ENCODE measurements at places on chromosomes 11 and 22.

DNA sequence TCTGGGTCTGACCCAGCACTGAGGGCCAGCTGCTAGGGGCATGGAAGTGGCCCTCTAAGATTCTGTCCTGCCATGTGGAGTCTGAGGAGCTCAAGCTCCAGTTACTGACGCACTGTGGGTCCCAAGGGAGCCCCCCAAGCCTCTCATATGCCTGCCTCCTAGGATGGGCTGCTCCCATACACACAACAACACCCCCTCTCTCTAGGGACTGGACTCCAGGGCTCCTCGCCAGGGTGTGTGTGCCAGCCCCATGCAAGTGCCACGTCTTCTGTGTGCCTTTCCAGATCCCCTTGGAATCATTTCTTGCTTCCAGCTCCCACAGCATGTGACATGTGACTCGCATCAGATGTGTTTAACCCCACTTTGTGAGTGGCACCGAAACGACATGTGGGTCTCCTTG lies 234.5 kb downstream of the CEP164 start:
- DNase-seq: no peak

DNA sequence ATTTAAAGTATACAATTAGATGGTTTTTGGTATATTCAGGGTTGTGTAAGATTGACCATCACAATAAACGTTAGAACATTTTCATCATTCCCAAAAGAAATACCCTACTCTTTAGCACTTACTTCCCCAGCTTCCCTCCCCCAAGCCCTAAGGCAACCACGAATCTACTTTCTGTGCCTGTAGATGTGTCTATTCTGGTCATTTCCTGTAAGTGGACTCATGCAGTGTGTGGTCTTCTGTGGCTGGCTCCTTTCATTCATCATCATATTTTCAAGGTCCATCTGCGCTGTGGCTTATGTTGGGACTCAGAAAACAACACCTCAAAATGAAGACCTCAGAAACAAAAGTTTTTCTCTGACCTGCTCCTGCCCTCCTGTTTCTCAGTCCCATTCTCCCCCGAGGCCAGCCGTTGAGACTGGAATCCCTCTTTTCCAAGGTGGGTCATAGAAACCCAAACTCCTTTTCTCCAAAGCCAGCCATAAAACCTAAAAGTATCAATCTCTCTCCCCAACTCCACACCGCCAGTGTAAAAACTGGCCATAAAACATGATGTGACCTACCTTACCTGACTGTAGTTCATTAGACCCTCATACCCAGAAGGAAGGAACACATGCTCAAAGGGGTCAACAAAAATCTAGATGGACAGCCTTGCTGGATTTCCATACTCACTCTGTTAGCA lies 12.9 kb upstream of the TMPRSS13 start:
- no peak for DNase-seq

- DNase-seq: no peak
Observed at GRCh38 chr22:46574438-46574992, 37.1 kb upstream of the CELSR1 start.

DNA sequence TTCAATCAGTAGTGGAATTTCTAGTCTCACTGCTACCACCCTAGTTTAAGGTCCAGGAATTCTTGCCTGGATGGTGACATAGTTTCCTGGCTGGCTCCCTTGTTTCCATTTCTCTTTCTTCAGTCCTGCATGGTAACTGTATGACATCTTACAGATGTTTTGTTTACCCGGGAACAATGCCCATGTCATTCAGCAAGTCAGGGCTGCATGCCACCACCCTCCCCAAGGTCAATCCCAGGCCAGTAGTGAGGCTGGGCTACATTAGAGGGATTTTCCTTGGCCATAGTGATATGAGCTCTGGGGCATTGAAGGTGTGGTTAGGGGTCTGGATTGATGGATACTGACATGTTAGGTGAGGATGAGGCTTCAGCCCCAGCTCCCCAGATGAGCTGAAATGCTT lies 114.9 kb upstream of the E2F8 start:
- DNase-seq: no peak

DNA sequence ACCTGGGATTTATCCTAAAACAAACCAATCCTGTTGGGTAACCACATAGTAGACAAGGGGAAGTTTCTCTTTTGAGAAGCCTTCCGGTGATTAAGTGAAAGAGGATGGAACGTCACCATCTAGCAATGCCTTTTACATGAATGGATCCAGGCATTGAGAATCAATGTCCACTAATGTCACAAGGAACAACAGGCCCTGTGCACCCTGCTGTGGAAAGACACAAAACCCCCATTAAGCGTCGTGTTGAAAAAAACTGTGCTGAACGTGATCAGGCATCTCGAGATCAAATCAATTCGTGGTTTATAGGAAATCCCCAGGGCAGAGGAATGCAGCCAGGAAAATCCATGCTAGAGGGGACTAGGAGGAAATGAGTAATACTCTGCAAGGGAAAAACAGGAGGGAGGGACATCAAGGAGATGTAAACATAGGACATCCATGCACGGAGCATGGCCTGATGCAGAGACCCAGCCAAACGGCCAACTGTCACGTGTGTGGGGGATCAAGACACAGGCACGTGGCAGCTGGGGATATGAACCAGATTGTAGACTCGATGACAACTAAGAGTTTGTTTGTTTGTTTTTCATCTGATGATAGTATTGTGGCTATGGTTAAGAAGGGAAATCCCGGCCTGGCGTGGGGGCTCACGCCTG lies 38.6 kb upstream of the CARS1 start:
- peak; percentile 65 for DNase-seq

DNA sequence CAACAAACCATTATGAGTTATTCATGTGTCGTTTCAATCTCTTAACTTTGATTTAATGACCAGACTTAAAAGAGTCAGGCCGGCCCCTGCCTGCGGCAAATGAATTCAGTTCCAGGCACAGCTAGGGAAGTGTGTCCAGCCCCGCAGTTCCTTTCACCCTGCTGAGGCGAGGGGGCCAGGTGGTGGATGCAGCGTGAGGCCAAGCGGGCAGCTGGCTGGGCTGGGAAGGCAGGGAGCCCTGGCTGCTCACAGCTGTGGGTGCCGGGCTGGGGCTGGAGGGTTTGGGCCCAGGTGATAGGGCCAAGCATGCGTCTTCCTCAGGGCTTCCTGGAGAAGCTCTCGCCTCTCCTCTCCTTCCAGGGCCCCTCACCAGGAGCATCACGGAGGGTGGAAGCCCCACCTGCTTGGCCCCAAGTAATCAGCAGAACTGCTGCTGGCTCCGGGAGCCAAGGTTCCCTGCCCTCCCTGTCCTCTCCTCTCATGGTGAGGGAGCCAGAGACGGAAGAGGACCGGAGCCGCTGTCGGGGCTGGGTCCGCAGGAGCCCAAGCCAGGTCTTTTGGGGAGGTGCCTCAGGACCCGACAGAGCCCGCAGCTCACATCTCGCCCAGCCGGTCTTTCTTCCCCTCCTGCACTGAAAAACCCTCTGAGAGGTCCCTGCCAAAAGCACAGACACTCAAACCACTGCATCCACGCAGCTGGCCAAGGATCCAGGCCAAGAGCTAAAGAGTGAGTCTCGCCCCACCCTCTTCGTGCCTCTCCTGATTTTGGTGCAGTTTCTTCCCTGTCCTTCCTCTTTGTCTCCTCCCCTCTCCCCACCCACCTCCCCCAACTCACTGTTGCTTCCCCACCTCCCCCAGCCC lies 97.0 kb downstream of the ST3GAL4 start:
- peak; percentile 78 for DNase-seq

DNA sequence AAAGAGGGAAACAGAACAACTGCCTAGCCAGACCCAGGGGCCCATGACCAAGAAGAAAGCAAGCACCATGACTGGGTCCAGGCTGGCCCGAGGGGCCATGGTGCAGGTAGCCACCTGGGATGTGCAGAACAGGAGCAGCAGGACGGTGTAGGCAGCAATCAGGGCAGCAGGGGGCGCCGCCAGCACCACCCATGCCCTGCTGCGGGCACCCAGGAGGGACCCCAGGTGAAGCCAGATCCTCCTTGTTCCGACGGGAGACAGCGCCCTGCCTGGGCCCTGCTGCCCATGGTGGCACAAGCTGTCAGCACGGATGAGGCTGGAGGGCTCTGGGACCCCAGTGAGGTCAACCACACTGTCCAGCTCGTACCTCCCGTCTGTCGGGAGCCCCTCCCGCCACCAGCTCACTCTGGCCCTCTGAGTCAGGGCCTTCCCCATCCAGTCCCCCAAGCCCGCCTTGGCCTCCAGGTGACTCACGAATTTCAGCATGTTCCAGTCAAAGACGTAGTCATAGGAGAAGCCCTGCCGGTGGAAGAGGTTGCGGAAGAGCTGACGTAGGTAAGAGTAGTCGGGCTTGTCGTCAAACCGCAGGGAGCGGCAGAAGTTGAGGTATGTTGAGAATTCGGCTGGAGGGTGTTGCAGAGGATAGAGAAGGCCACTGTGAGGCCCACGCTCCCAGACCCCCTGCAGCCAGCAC lies 18.8 kb downstream of the CSNK1E start:
- DNase-seq: no peak

GRCh38 chr11:114256176-114256966 lies 39.8 kb upstream of the NNMT start:
- DNase-seq: no peak

- no peak for DNase-seq
Observed at GRCh38 chr11:76689313-76690260, 19.0 kb upstream of the LRRC32 start.

DNA sequence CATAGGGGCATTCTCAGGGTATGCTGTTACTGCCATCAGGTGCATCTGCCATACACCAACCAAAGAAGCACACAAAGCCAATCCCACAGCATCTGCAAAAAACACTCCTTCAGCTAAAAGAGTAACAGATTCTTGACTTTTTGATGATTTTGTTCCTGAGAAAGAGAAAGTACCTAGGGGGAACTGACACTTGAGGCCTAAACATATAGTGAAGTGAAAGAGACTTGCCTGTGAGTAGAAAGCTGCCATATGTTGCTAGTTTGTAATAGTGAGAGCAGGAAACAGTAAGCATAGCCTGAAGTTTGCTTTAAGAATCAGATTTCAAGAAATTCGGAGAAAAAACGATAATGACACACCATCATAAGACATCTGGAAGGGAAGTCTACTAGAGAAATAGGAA lies 97.9 kb upstream of the CTSC start:
- no peak for DNase-seq

DNA sequence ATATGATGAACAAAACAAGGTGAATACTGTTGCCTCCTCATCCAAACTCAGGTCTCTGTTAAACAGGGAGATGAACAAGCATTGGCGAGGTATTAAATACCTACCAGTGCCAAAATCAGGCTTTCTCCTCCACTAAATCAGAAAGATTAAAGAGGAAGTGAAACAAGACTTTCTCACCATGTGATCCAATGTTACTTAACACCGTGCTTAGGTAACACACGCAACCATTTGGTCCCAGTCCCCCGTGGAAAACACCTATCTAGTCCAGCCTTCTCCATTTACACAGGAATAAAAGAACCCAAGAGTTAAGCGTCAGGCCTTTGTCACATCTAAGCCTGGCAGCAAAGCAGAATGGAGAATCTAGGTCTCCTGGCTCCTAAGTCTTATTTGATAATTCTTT lies 34.5 kb downstream of the TENM4 start:
- no peak for DNase-seq

DNA sequence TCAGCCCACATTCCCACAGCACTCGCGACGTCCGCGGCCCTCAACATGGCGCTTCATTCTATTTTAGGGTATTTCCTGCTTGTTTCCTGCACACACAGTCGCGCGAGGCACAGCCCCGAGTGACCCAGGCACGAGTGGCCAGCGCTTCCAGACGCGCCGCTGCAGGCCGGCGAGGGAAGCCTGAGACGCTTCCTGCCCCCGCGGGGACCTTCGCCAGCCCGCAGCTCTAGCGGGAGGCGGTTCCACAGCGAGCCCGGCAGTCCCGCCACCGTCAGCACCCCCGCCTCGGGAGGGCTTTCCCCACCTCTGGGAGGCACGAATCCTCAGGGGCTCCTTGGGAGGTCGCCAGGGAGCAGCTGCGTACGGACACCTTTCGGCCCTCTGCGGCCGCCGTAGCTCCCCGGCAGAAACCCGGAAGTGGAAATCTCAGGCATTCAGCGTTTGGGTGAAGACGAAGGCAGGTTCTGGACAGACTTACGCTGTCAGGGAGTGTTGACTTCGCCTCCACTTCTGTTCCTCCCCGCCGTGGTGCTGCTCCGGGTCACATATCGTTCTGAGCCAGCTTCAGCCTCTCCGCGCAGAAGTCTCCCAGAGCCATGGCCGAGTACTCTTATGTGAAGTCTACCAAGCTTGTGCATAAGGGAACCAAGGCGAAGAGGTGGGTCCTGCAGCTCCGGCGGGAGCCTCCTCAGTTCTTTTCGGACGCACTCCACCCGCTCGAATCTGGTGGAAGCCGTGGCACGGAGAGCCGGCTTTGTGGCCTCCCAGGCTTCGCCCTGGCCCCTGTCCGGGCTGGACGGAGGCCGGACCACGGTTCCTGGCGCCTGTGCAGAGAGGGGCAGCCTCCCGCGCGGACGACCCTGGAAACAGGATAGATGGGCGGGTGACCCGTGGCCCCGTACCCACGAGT lies 2925.9 kb upstream of the OR11H1 start:
- peak; percentile 13 for DNase-seq

DNA sequence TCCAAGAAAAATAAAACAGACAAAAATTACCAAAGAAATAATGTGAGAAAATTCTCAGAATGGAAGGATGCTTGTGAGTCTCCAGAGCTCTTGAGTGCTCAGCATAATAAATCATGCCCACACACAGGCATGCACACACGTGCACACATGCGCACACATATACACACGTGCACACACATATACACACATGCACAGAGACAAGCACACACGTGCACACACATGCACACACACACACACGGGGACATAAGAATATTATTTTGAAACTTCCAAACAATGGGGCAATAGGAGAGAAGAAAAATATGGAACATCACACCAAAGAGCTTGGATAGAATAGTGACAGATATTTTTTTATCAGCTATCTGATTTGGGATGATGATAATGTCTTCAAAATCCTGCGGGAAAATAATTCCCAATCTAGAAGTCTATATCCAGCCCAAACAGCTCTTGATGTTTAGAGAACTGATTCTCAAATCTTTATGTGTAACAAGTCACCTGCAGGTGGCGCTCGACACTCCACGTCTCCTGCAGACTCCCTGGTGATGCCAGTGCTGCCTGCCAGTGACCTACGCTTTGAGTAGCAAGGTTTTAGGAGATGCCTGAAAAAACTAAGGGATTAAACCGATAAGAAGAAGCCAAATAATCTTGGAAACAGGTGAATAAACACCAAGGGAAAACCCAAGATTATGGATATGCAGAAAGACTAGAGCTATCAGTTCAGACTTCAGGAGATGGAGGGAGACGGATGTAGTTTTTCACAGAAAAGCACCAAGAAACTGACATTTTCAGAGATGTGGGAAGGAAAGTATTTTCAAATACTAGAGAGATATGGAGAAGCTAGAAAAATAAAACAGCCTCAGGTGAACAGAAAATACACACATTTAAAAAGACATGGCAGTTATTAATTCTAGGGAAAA lies 743.6 kb downstream of the ETS1 start:
- peak; percentile 53 for DNase-seq

DNA sequence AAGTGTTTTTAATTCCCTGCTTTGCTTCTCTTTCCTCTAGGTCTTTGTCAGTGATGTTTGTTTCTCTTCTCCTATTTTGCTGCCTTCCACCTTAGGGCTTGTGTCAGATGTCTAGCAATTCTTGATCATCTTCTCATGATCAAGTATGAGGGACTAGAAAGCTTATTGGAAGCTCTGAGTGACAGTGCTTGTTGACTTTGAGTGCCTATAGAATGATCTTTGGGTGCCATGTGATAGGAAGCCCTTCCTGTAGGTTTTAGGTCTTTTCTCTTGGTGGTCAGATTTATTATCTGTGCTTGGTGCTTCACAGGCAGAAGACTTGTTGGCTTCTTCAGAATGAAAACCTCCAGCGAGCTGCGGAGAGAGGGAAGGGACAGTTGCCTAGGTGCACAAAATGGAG lies 43.1 kb downstream of the BSX start:
- DNase-seq: no peak

GRCh38 chr11:73972620-73973449 lies 9.8 kb downstream of the UCP2 start:
- no peak for DNase-seq
